ENCODE measurements at places on chromosomes 7 and 10.

DNA sequence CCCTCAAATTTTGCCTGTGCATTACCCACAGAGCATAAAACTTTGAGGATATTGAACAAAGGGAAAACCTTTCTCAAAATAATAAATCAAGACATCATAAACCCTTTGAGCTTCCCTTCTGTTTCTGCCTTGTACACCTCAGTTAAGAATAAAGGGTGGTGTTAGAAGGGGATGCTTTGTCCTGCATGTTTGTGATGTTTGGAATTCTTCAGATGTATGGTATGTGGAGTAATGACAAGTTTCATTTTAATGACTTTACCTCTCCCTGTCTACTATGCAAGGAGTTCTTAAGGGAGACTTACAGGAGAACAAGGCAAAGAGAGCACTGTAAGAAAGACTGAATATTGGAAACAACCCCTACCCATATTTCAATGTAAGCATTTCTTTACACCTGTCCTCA is 99.2 kb downstream of the HECW1 start:
- no peak for DNase-seq

DNA sequence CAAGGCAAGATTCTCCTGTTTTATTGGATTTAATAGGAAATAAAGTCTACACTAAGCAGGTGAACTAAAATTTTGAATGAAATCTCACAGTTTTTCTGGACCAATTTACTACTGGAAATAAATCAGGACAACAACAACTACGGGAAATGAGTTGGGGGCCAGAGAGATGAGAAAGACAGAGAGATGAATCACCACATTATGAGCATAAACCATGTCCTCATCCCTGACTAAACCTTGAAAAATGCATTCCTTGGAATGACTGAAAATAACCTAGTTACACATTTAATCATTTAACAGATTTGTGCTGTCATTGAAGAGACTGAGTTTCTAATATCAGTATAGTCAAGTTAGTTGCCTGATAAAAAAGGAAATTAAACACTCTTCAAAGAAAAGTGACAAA is 608.4 kb upstream of the KCND2 start:
- DNase-seq: no peak

DNA sequence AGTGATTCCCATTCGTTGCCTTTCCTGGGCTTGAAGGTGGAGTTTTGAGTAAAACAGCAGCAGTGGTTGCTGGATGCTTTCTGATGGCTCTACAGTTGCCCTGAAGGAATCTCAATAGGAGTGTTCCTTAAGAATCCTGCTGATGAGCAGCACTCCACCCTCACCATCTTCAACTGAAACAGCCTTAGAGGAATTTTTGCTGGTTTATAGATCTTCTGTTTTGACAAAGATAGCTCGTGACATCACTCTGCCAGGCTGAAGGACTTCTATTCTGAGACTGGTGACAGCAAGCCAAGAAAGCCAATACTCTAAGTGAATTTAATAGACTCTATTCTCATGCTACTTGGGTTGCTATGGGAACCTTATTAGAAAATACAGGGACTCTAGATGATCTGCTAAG is 1014.7 kb downstream of the NRG3 start:
- DNase-seq: no peak

DNA sequence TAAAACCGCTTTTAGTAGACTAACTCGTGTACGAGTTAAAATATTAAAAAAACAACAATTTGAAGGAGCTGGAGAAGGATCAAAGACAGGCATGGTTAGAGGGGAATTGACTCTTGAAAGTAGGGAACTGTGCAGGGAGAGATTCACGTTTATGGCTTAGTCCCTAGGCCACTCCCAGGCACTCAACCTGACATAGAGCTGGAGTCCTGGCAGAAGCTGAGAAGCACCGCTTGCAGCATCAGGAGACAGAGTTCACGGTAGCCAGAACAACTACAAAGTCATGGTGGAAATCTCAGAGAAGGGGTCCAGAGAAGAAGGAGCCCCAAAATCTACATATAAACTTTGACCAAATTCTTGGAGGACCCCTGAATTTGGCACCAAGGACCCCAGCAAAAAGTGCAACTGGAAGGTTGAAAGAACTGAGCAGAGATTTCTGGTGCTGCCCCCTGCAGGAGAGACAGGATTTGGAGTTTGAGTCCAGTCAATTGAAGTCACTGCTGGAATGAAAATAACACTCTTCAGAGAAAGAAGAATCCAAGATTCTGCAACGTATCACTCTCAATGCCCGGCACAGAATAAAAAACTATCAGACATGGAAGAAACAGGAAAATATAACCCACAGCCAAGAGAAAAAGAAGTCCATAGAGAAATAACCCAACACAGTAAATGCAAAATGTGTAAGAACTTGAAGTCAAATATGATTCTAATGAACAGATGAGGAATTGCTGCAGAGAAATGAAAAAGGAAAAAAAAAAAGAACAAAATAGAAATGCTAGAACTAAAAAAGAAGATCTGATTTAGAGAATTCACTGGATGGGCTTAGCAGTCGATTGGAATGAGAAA is 493.3 kb upstream of the PODXL start:
- no peak for DNase-seq

GRCh38 chr7:131412031-131412430 is 84.4 kb downstream of the MKLN1 start:
- DNase-seq: no peak

DNA sequence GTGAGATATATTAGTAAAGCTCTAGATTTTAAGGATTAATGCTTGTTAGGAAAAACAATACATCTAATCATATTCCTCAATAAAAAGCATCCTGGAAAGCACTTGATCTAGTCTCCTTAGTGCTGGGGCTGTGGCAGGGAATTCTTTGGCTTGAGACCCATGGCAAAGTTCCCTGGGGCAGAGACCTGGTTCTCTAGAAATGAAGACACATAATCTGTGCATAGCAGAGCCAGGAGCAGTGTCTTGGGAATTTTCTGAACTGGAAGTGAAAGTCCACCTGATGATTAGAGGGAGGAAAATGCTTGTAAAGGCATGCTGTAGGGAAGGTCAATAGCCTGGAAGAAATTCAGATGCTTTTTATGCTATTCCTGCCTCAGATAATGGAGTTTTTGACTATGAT is 247.4 kb downstream of the CDK14 start:
- DNase-seq: no peak

- no peak for DNase-seq
Measured at GRCh38 chr7:55005241-55005851, 13.5 kb upstream of the EGFR start.

GRCh38 chr10:58952162-58952601 is 224.3 kb upstream of the PHYHIPL start:
- DNase-seq: no peak

DNA sequence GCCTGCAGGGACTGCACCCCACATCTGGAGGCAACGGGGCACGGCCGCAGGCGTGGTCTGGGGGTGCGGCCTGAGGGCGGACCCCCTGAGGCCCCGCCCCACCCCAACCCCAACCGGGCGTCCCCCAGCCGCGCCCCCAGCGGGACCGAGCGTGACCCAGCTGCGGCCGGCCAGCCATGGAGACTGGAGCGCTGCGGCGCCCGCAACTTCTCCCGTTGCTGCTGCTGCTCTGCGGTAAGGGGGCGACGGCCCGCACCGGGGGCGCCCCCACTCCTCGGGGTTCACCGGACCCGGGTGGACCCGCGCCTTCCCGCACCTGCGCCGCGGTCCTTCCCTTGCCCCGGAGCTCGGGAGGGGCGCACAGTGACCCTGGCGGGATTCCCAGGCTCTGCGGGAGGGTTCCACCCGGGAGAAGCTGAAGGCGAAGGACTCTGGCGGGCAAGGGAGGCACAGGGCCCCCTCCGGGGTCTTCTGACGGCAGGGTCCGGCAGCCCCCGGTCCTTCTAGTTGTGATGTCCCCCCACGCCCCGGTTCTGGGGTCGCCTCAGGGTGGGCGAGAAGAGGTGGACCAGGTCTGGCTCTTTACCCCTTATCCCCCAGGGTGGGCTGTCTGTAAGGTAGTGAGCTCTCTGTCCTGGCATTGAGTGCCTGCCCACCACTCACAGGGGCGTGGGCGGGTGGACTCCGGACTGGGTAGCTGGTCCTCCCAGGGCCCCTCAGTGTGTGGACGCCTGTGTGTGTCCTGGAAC is at the start of gene RAMP3:
Gene RAMP3, plus strand, starts transcription at position 139 of the 749 bp plus-strand sequence. Its CDS starts 38 bp downstream, at position 177.
- no peak for DNase-seq

- DNase-seq: no peak
Measured at GRCh38 chr10:123599366-123599849, 66.7 kb upstream of the GPR26 start.

- DNase-seq: no peak
Measured at GRCh38 chr10:124494046-124494807, 32.6 kb downstream of the LHPP start.

- DNase-seq: no peak
Measured at GRCh38 chr10:132804785-132805426, 19.0 kb upstream of the NKX6-2 start.

- DNase-seq: no peak
Measured at GRCh38 chr10:124125305-124126116, 32.1 kb upstream of the CHST15 start.

DNA sequence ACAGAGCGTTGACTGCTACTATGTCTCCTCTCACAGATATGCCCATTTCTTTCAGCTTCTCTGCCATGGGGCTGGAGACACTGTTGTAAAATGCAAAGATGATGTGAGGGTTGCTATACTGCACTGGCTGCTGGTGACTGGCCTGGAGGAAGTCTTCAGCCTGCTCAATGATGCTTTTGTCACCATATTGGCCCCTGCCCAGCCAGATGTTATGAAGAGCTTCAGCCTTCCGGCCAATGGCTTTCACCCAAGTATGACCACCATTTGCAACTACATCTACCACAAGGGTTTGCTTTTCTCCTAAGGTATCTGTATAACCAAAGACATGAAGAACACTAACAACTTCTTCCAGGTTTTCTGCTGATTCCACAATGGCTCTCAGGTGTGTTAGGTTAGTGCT is 1.6 kb downstream of the C7orf25 start:
- no peak for DNase-seq

GRCh38 chr10:84447701-84448400 is 119.5 kb downstream of the CCSER2 start:
- no peak for DNase-seq

- no peak for DNase-seq
Measured at GRCh38 chr7:151686016-151686766, 166.5 kb upstream of the RHEB start.

- DNase-seq: no peak
Measured at GRCh38 chr7:134891262-134891695, 95.0 kb upstream of the AGBL3 start.

- DNase-seq: no peak
Measured at GRCh38 chr10:120794390-120794789, 56.8 kb upstream of the WDR11 start.

DNA sequence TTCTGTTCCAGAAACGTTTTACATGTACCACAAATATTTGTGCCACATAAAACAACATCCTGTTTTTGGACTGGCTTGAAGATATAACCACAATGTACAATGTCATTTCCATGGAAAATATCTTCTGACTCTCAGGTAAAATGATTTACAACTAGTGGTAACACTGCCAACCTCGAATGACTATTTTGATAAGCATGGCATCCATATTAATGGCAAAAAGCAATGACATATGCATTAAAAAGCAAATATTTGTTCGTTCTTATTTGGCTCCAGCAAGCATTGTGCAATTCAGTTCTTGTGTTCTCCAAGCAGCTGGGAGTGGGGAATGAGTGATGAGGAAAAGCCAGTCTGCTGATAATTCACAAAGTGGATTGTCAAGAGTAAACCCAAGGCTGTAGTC is 289.0 kb downstream of the PLXDC2 start:
- DNase-seq: no peak

- DNase-seq: no peak
Measured at GRCh38 chr7:26440233-26441001, 148.8 kb downstream of the SNX10 start.

DNA sequence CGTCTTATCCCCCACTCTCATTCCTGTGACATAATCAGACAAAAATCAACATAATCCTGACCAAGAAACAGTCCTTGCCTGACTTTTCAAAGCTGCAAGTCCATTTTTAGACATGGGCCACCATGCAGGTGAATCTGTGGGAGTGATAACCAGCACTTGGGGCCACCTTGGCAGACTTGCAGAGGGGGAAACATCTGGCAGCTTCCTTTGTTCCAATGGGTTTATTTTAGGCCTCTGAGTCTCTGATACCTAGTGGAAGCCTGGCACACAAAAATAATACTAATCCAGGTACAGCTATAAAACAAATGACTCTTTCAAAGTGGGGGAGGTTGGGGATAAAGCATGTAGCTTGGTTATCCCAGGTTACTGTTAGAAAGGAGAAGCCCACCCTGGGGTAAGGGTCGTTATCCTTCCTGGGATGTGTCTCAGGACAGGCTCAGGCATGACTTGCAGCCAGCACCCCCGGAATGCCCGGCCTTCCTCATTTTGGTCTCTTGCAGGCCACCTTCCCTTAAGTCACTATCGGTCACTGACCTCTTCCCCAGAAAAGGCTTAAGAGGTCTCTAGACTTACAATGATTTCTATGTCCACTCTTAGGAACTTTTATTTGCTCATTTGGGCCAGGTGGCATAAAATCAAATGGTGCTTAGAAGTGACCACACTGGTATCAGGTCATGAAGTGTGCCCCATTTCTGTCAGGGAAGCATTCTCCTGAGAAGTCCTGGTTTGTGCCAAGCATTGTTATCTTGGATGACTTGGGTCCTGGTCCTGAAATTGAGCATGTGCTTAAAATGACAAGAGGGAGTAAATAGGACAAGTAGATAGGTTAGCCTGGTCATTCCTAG is 37.6 kb downstream of the EEPD1 start:
- DNase-seq: no peak

- no peak for DNase-seq
Measured at GRCh38 chr7:75662579-75663301, 76.0 kb downstream of the HIP1 start.

GRCh38 chr7:68760556-68760955 is 837.7 kb upstream of the AUTS2 start:
- no peak for DNase-seq

DNA sequence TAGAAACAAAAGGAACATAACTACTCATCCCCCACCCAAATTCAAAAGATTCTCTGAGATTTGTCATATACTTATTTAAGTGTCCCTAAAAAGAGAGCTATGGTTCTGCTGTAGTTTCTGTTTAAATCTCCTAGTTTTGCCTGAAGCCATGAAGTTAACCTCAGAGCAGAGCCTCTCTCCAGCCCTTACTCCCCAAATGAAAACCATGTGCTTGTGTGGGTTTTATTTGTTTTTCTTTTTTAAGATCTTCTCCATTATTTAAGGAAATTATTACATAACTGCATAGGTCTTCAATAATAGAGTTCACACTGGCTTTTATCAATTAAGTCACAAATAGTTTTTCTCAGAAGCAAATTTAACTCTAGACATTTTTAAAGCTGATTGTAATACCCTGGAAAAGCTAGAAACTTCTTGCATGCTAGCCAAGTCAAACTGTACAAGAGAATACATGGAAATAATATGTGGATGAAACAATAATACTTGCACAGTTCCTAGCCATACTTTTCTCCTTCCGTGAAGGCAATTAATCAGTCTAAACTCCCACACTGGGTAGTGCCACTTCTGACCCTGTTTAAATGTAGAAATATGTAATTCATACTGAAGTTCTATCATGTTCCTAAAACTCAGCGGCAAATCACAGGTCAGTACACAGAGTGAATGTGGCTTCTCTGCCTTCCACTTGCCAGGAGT is 579.7 kb downstream of the SUGCT start:
- no peak for DNase-seq

GRCh38 chr7:129222064-129222463 is 2.8 kb upstream of the AHCYL2 start:
- no peak for DNase-seq
